Hepatocyte (in vitro differentiated cells): ENCODE measurements at places on chromosomes 11 and 22. TPM values are rescaled to one million over a fixed set of nuclear protein-coding genes. Genes with fewer than 3 reads are reported as not detected.
A peak's percentile ranks its signal among the peaks of the same experiment; 100 is the strongest.

GRCh38 chr11:119816660-119817059 lies 87.7 kb upstream of the NECTIN1 start:
- no peaks in the 10 kb centered on the region for H3K27me3 ChIP-seq
- H3K4me3 ChIP-seq: no peak overlapping the region
- H3K4me1 ChIP-seq: no peaks in the 10 kb centered on the region
- DNase-seq: no peak
- H3K36me3 ChIP-seq: no peaks in the 10 kb centered on the region
- H3K27ac ChIP-seq: no peak overlapping the region

- H3K27ac ChIP-seq: no peak overlapping the region
- H3K4me3 ChIP-seq: no peak overlapping the region
- DNase-seq: no peak
These were observed 37.1 kb upstream of the BSX start for GRCh38 chr11:123018702-123019101.

GRCh38 chr11:1825039-1825740 lies 9.6 kb upstream of the SYT8 start:
- peaks cover 30% of the 10 kb centered on the region for H3K4me1 ChIP-seq
- H3K4me3 ChIP-seq: no peak overlapping the region
- DNase-seq: peak; percentile 85
- no peak overlapping the region for H3K27ac ChIP-seq
- no peaks in the 10 kb centered on the region for H3K27me3 ChIP-seq
- no peaks in the 10 kb centered on the region for H3K36me3 ChIP-seq

DNA sequence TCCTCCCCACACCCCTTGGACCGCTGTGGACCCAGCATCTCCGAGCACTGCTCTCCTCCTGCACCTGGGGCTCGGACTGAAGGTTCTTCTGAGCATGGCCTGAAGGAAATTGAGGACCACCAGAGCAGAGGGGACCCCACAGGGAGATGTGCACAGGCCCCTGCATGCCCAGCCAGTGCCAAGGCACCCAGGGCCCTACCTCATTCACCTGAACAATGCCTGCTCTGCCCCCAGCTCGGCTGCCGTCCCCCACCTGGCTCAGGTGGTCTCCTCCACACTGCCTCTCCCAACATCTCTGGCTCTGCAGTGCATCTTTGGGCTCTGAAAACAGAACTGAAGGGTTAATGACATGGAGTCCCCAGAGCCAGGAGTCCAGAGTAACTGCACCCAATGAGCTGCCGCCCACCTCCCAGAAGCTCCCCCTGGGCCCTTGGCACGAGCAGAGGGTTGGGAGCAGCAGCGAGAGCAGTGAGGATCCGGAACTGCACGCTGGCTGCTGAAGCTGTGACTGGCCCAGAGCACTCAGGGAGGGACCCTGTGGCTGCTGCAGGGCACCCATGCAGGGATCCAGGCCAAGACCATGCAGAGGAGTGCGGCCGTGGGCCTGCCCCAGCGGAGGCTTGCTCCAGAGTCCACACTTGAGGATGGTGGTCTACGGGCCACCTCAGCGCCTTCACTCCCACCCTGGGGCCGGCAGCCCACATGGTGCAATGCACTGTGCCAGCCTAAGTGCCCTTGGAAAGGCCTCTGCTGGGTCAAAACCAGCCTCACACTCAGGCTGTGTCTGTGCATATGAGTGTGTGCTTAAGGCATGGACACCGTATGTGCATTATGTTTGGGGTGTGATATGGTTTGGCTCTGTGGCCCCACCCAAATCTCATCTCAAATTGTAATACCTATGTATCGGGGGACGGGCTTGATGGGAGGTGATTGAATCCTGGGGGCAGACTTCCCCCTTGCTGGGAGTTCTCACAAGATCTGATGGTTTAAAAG lies 686.1 kb downstream of the TBC1D22A start:
- no peaks in the 10 kb centered on the region for H3K36me3 ChIP-seq
- no peaks in the 10 kb centered on the region for H3K27me3 ChIP-seq
- H3K4me1 ChIP-seq: no peaks in the 10 kb centered on the region
- no peak for DNase-seq
- H3K27ac ChIP-seq: no peak overlapping the region

DNA sequence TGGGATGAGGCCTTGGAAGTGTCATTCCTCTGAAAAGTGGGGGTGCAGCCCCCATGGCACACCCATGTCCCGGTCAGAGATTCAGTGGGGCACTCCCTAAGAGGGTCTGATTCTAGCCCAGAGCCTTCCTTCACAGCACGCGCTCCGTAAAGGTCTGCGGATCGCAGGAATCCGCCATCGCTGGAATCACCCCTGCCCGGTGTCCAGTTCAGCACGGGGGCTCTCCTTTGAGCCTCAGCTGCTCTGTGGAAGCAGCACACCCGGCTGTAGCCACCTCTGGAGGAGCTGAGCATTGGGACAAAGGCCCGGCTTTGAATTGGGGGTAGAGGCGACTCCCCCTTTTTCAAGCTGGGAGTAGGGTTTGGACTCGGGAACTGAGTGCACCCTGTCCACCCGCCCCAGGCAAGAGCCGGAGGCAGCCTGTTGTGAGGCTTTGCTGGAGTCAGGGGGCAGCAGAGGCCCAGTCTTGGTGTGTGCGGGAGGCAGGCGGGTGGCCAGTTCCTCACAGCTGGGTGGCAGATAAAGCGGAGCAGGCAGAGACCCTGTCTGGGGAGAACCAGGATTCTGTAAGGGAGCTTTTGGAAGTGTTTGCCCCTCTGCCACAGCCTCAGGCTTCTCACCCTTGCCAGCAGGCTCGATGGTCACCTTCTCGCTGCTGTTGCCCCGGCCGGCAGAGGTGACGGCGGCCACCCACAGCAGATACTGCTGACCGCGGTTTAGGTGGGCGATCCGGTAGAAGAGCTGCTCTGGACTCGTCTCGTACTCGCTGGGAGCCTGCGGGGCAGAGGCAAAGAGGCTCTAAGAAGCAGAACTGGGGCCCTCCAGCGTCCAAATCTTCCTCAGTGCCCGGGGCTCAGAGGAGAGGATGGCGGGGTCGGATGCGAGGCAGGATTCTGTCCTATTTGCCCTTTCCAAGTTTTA lies 115.9 kb downstream of the CEP164 start:
- peaks cover 6% of the 10 kb centered on the region for H3K4me1 ChIP-seq
- H3K4me3 ChIP-seq: no peak overlapping the region
- H3K27ac ChIP-seq: no peak overlapping the region

DNA sequence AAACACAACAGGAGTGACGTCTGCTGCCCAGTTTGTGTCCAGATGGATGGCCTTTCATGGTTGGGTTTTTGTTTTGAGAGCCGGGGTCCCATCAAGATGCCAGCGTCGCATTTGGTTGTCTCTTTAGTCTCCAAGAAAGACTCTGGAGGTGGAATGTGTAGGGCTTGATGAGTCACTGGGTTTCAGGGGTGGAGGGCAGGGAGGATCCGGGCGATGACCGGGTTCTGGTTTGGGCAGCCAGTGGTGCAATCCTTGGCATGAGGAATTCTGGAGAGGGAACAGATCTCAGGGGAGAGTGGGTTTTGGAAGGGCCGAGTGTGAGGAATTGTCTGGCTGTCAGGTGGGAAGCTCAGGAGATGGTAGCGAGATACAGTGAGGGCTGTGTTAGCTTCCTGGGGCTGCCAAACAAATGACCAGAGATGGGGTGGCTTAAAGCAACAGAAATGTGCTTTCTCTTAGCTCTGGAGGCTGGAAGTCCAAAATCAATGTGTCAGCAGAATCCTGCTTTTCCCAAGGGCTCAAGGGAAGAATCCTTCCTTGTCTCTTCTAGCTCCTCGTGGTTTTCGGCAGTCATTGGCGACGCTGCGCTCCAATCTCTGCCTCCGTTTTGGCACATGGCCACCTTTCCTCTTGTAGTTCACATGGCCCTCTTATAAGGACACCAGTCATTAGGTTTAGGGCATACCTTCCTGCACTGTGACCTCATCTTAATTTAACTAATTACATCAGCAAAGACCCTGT lies 26.4 kb upstream of the PPFIA1 start:
- no peak for DNase-seq
- H3K4me1 ChIP-seq: peaks cover 6% of the 10 kb centered on the region
- no peak overlapping the region for H3K27ac ChIP-seq
- H3K27me3 ChIP-seq: no peaks in the 10 kb centered on the region
- H3K4me3 ChIP-seq: no peak overlapping the region
- H3K36me3 ChIP-seq: no peaks in the 10 kb centered on the region

GRCh38 chr11:44003736-44004451 lies 43.9 kb upstream of the ACCSL start:
- H3K36me3 ChIP-seq: no peaks in the 10 kb centered on the region
- no peak overlapping the region for H3K4me3 ChIP-seq
- H3K27ac ChIP-seq: no peak overlapping the region
- no peaks in the 10 kb centered on the region for H3K27me3 ChIP-seq

GRCh38 chr11:131889146-131889577 lies 518.7 kb downstream of the NTM start:
- peaks cover 10% of the 10 kb centered on the region for H3K4me1 ChIP-seq
- peak overlapping the region; percentile 41 for H3K27ac ChIP-seq
- H3K36me3 ChIP-seq: no peaks in the 10 kb centered on the region
- DNase-seq: peak; percentile 43
- H3K4me3 ChIP-seq: no peak overlapping the region
- peaks cover 3% of the 10 kb centered on the region for H3K27me3 ChIP-seq

DNA sequence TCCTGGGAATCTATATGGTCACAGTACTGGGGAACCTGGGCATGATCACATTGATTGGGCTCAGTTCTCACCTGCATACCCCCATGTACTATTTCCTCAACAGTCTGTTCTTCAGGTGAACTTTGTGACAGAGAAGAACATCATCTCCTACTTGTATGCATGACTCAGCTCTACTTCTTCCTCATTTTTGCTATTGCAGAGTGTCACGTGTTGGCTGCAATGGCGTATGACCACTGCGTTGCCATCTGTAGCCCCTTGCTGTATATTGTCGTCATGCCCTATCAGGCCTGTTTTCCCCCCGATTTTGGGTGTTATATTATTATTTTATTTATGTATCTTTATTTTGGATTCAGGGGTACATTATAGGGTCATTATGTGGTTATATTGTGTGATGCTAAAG lies 2.4 kb upstream of the OR8G1 start:
- no peaks in the 10 kb centered on the region for H3K4me1 ChIP-seq
- H3K27me3 ChIP-seq: no peaks in the 10 kb centered on the region
- no peaks in the 10 kb centered on the region for H3K36me3 ChIP-seq
- no peak overlapping the region for H3K4me3 ChIP-seq

DNA sequence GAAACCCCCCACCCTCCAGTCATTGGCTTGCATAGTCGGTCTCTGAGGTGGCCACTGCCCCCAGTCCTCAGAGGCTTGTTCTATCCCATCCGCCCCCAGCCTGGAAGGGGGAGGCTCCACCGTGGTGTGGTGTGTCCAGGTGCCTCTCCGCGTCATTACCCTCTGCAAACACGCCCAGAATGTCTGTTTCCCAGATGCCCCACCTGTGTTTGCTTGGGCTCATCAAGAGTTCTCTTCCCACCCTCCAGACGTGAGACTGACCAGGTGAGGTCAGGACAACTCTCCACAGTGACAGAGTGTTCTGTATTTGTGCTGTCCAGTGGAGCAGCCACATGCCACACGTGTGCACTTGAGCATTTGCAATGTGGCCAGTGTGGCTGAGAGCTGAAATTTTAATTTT lies 24.9 kb downstream of the LRRC10B start:
- DNase-seq: peak; percentile 67
- no peak overlapping the region for H3K4me3 ChIP-seq
- H3K4me1 ChIP-seq: peaks cover 23% of the 10 kb centered on the region

- H3K4me1 ChIP-seq: no peaks in the 10 kb centered on the region
- H3K27me3 ChIP-seq: no peaks in the 10 kb centered on the region
- no peaks in the 10 kb centered on the region for H3K36me3 ChIP-seq
- DNase-seq: no peak
These were observed 293.3 kb downstream of the BRD1 start for GRCh38 chr22:49534386-49534785.

GRCh38 chr11:116879800-116880625 lies 42.6 kb upstream of the APOA1 start:
- H3K4me1 ChIP-seq: no peaks in the 10 kb centered on the region
- H3K27ac ChIP-seq: no peak overlapping the region
- peak; percentile 80 for DNase-seq
- no peak overlapping the region for H3K4me3 ChIP-seq

DNA sequence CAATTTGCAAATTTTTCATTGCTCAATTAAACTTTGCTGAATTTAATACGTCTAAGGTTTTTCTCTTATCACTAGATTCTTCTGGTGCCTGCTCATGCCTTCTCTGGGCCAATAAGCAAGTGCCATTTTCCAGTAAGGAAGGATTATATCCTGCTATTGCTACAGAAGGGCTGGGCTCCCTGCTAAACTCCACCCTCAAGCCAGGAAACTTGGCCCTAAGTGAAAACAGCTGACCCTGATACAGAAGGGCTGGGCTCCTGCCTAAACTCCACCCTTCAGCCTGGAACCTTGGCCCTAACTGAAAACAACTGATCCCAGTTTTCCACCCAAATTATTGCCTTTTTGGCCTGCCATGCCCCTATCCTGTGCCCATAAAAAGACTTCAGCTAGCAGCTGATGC lies 385.3 kb downstream of the DYNC2H1 start:
- no peaks in the 10 kb centered on the region for H3K36me3 ChIP-seq
- H3K4me3 ChIP-seq: no peak overlapping the region
- H3K4me1 ChIP-seq: no peaks in the 10 kb centered on the region
- no peaks in the 10 kb centered on the region for H3K27me3 ChIP-seq
- no peak for DNase-seq

- DNase-seq: no peak
- H3K36me3 ChIP-seq: no peaks in the 10 kb centered on the region
- H3K27ac ChIP-seq: no peak overlapping the region
- peaks cover 12% of the 10 kb centered on the region for H3K4me1 ChIP-seq
These were observed 12.3 kb downstream of the LTO1 start for GRCh38 chr11:69662806-69663205.

- no peak overlapping the region for H3K27ac ChIP-seq
- no peaks in the 10 kb centered on the region for H3K27me3 ChIP-seq
- H3K4me1 ChIP-seq: peaks cover 8% of the 10 kb centered on the region
These were observed 30.4 kb upstream of the SHANK2 start for GRCh38 chr11:71282581-71283351.

DNA sequence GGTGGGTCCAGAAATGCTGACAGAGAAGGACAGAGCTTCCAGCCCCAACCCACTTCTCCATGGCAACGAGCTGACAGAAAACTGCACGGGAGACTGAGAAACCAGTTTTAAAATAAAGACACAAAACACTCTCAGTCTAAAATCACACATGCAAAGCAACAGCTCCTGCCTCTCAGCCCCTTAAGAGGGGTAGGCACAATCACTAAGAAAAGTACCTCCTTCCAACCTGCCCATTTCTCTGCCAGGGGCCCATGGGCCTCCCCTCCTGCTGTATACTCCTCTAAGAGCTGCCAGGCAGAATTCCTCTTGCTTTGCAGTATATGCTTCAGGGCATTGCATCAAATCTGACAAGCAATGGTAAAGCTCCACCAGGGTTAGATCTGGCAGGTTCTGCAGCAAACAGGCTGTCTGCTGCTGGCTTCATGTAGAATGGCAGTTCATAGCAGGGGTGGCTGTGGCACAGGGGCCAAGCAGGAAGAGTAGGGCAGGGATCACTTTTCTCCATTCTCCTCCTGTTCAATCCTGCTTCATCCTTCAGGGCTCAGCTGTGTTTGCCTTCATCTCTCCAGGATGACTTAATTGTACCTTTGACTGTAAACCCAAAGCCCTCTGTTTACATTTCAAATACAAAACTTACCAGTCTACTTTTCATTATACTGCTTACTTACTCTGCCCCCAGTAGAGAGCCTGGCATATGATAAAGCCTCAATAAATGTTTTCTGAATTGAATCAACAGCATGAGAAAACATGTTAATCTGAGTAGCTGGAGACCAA lies 77.7 kb downstream of the KCNC1 start:
- H3K4me1 ChIP-seq: peaks cover 13% of the 10 kb centered on the region
- H3K36me3 ChIP-seq: no peaks in the 10 kb centered on the region
- no peak overlapping the region for H3K27ac ChIP-seq

The RAB6A gene
- polyA plus RNA-seq: 83.8 and 85.8 TPM in 2 replicates

The FREY1 gene
- 0.21 TPM in 1 of 2 replicates, not detected in the other for polyA plus RNA-seq

The SMTNL1 gene
- 0.19 TPM in 1 of 2 replicates, not detected in the other for polyA plus RNA-seq

The PANX1 gene
- 25.1 and 27.2 TPM in 2 replicates for polyA plus RNA-seq

The LMNTD2 gene
- polyA plus RNA-seq: 15.9 and 19.1 TPM in 2 replicates

The TMEM86A gene
- 5.0 and 5.2 TPM in 2 replicates for polyA plus RNA-seq

The CNTF gene
- polyA plus RNA-seq: not detected in 2 replicates

The ABTB2 gene
- 14.3 and 16.5 TPM in 2 replicates for polyA plus RNA-seq

The CDC42EP1 gene
- 146 and 149 TPM in 2 replicates for polyA plus RNA-seq

The LDLRAD3 gene
- 7.4 and 12.2 TPM in 2 replicates for polyA plus RNA-seq
